Stimulated activated CD8-positive, alpha-beta memory T cell treated with anti-CD3 and anti-CD28 coated beads, Interleukin-2, amount 100 ng/mL, for 1 hour (primary cell): ENCODE measurements at places on chromosomes 6 and 20.

- DNase-seq = no peak
Observed at GRCh38 chr6:84450018-84450417, 222.6 kb upstream of the CEP162 start.

DNA sequence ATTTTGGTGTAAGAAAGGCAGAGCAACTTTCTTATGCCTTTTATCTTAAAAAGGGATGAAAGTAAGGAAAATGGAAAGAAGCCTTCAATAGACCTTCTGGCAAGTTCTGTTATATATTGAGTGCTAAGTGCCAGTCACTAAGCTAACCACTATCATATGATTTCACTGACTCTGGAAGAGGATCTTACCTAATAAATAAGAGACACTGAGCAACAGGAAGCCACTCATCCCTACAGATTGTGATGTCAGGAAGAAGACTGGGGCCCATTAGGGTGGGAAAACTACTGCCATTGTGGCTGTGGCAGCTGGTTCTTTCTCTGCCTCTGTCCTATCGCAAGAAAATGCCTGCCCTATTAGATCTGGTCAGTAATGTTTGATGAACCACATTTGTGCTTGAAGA is 89.6 kb downstream of the AIG1 start:
- no peak for DNase-seq

- DNase-seq = no peak
Observed at GRCh38 chr6:151058021-151058733, 181.6 kb upstream of the AKAP12 start.

DNA sequence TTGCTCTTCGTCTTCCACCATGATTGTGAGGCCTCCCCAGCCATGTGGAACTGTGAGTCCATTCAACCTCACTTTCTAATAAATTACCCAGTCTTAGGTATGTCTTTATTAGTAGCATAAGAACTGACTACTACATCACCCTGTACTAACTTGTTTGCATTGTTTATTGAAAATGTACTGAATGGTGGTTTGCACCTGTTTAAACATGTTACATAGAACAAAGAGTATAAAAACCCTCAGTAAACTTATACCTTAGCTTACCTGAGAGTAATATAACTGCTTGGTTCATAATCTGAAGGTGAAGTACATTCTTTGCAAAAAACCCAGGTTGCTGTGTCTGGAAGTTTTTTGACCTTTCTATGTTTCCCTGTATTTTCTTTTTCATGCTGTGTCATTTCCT is 777.8 kb downstream of the TBC1D32 start:
- DNase-seq = no peak

DNA sequence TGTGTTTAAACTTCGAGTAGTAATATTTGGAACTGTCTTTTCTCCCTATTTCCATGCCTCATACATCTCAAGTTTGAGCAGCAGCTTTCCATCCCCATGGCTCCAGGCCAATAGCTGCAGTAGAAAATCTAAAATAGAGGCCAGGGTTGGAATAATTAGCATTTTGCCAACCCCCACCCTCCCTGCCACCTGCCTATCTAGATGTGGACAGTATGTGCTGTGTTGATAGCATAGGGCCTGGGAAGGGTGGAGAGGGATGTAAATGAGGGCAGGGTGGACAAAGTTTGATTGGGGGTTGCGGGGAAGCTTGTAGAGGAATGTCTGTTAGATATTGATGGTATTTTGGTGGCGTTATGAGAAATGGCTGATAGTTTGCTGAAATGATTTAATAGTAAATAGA is 5.6 kb downstream of the TOP1 start:
- DNase-seq = no peak
